Breast epithelium (tissue), 4 donors: ENCODE measurements at places on chromosomes 11 and 22. TPM values are rescaled to one million over a fixed set of nuclear protein-coding genes. Genes with fewer than 3 reads are reported as not detected.

GRCh38 chr11:109892321-109892794, 200.8 kb upstream of the ZC3H12C start:
- H3K4me3 ChIP-seq, result no peak overlapping the region
- no peak for DNase-seq
- H3K36me3 ChIP-seq, result peaks cover under 1% of the 10 kb centered on the region
- H3K4me1 ChIP-seq, result no peaks in the 10 kb centered on the region

DNA sequence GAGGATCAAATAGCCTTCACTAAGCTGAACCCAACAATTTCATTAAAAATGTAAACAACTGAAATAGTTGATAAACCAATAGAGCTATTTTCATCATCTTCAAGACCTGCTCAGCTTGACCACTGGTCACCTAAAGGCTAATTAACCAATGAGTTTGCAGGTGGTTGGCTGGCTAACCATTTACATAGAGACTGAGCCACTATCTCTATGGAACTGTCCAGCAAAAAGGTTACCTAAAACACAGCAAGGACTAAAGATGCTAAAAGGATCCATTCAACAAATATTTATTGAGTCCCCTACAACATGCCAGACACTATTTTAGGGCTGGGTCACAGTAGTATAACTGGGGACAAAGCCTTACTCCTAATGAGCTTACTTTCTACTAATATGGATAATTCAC, 123.8 kb downstream of the CD44 start:
- no peak overlapping the region for H3K27ac ChIP-seq
- H3K36me3 ChIP-seq, result no peaks in the 10 kb centered on the region
- H3K4me1 ChIP-seq, result no peaks in the 10 kb centered on the region
- H3K4me3 ChIP-seq, result no peak overlapping the region
- H3K27me3 ChIP-seq, result no peaks in the 10 kb centered on the region

DNA sequence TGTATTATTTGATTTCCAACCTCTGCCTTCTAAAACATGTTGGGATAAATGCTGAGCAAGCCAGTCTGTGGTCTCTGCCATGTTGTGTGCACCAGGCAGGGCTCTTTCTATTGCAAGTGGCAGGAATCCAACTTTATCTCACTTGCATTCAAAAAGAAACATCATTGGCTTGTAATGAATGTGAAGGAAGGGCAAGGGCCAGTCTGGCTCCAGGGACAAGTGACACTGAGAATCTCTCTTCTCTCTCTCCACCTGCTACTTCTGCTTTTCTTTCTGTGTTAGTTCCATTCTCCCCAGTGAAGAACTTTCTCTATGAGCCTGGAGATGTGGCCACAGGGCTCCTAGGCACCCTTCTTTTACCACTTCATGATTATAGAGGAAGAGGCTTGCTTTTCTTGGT, 329.9 kb upstream of the NCAM1 start:
- H3K27me3 ChIP-seq, result no peaks in the 10 kb centered on the region
- no peaks in the 10 kb centered on the region for H3K4me1 ChIP-seq
- H3K4me3 ChIP-seq, result no peak overlapping the region
- no peaks in the 10 kb centered on the region for H3K36me3 ChIP-seq
- H3K27ac ChIP-seq, result no peak overlapping the region

GRCh38 chr11:118768690-118769089, 22.3 kb downstream of the DDX6 start:
- H3K27ac ChIP-seq, result no peak overlapping the region
- H3K36me3 ChIP-seq, result no peaks in the 10 kb centered on the region
- no peak overlapping the region for H3K4me3 ChIP-seq
- no peaks in the 10 kb centered on the region for H3K27me3 ChIP-seq
- no peaks in the 10 kb centered on the region for H3K4me1 ChIP-seq

- DNase-seq, result no peak
- H3K36me3 ChIP-seq, result no peaks in the 10 kb centered on the region
- no peak overlapping the region for H3K27ac ChIP-seq
- H3K4me1 ChIP-seq, result no peaks in the 10 kb centered on the region
- H3K27me3 ChIP-seq, result no peaks in the 10 kb centered on the region
These were observed 23.4 kb upstream of the CLNS1A start for GRCh38 chr11:77660947-77661346.

DNA sequence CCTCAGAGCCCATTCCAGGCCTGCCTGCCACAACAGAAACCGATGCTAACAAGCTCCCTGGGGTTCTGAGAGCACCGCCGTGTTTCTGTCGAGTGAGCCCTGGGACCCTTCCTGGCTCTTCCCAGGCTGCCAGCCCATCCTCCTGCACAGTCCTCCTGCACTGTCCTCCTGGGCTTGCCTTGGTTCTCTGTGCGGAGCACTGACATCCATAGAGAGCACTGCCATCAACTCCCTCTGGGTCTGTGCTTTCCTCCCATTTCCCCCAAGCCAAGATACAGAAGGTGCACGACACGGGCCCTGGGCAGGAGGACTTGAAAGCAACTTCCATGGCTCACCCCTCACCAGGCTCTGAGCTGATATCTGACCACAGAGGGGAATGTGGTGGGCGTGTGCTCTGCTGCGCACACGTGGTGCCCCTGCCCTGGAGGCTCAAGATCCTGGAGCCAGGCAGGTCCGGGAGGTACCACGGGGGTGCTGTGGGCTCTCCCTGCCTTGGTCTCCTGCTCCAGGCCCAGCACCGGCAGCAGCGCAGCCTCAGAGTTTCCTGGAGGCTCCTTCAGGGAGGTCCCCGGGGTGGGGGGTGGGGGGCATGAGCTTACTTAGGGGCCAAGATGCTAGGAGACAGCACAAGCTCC, 304.2 kb downstream of the BRD1 start:
- H3K27me3 ChIP-seq, result peaks cover 48% of the 10 kb centered on the region
- H3K36me3 ChIP-seq, result no peaks in the 10 kb centered on the region
- H3K27ac ChIP-seq, result no peak overlapping the region
- DNase-seq, result no peak

- peak; percentile 79 for DNase-seq
- no peak overlapping the region for H3K4me3 ChIP-seq
- no peaks in the 10 kb centered on the region for H3K27me3 ChIP-seq
- no peaks in the 10 kb centered on the region for H3K4me1 ChIP-seq
- no peak overlapping the region for H3K27ac ChIP-seq
- no peaks in the 10 kb centered on the region for H3K36me3 ChIP-seq
These were observed 360.5 kb upstream of the API5 start for GRCh38 chr11:42951266-42951665.

DNA sequence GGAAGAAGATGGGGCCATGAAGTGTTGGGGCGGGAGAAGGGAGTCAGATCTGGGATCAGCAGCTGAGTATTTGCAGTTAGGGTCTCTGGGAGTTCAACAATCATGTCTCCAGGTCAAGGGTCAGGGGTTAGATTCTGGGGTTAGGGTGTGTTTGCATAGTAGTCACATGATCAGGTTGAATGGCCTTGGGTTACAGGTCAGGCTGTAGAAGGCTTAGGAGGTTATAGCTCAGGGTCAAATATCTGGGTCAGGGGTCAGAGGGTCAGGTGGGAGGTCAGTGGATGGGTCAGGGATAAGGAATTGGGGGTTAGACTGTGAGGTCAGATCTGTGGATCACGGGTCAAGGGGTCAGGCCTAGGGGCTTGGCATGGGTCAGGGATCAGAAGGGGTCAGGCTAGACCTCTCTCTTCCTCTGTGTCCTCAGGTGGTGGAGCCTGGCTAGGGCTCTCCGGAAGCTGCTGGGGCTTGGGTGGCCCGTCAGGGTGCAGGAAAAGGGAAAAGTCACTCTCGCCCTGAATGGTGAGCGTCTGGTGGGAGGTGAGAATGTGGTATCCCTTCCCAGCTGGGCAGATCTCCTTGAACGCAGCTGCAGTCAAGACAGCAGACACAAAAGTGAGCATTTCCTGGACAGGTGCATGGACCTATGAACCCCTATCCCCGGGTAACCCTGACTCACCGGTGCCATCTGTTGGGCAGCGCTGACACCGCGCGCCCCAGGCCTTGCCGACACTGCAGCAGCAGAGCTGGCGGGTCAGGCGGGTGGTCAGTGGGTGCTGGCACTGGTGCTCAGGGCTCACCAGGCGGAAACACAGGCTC, 6.4 kb downstream of the LTBP3 start:
- peaks cover 18% of the 10 kb centered on the region for H3K4me1 ChIP-seq
- H3K27me3 ChIP-seq, result no peaks in the 10 kb centered on the region
- H3K36me3 ChIP-seq, result no peaks in the 10 kb centered on the region
- peak; percentile 74 for DNase-seq

The ACR gene
- total RNA-seq, result 0.80 TPM

The DNAJB13 gene
- total RNA-seq, result not detected

The MS4A15 gene
- not detected for total RNA-seq
